Left lung (tissue), 14 donors: ENCODE measurements at places on chromosomes 1 and 21. TPM values are rescaled to one million over a fixed set of nuclear protein-coding genes. Genes with fewer than 3 reads are reported as not detected.

DNA sequence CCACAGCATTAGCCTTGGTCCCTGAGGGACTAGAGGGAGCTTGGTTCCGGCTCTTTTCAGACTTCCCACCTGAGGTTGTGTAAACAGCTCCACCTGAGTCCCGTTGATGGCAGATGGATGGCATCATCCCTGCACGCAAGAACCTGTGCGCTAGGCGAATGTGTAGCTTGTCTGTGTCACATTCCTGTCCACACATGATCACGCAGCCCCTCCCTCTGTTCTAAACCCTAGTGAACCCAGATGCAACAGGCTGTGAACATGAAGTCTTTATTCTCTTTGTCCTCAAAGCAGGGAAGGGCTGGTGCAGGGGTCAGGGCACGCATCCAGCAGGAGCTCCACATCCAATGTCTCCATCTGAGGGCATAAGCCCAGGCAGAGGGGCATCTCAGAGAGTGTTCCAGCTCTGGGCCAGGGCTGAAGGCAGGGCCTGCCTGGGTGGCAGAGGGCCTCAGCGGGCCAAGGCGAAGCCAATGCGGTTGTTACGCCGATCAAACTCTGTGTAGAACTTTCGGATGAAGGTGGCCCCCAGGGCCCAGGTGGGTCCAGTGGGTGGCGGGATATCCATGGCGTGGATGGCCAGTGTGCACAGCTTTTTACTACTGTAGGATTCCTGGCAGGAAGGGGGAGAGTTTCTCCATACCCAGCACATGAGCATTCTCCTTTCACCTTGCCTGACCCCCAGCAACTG is 2.9 kb upstream of the ETNK2 start:
- H3K4me3 ChIP-seq: no peak overlapping the region
- H3K27me3 ChIP-seq: peaks cover 41% of the 10 kb centered on the region
- DNase-seq: no peak
- no peaks in the 10 kb centered on the region for H3K36me3 ChIP-seq
- H3K4me1 ChIP-seq: peaks cover 14% of the 10 kb centered on the region

DNA sequence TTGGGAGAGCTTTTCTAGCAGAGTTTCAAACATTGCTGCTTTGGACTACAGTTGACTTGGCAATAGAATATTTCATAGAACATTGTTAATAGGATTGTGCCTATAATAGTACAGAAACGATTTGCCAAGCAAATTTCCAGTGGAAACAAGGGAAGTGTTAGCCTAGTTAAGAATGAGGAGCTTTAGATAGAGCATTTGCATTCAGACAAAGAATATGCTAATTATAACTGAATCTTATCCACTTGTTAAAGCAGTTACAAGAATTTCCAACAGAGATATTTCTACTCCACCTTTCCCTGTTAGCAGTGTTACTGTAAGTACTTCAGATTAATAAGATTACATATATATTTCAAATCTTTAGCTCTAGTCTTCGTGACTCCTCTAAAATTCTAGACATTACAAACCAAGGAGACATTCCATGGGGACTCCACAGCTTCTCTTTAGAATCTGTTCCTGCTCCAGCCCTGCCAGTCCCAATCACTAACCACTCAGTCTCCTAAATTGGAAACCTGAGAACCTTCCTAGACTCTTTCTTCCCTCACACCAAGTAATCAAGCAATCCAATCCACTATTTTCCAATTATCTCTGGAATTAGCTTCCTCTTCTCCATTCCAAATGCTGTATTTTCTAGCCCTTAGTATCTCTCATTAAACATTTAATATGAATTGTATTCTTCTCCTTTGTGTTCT is 141.8 kb upstream of the PBX1 start:
- H3K27me3 ChIP-seq: no peaks in the 10 kb centered on the region
- H3K4me3 ChIP-seq: no peak overlapping the region
- H3K36me3 ChIP-seq: no peaks in the 10 kb centered on the region
- H3K4me1 ChIP-seq: no peaks in the 10 kb centered on the region
- no peak overlapping the region for H3K27ac ChIP-seq

- peaks cover 97% of the 10 kb centered on the region for H3K36me3 ChIP-seq
- H3K27me3 ChIP-seq: no peaks in the 10 kb centered on the region
- H3K27ac ChIP-seq: no peak overlapping the region
- no peak for DNase-seq
- H3K4me3 ChIP-seq: no peak overlapping the region
Observed at GRCh38 chr1:7973086-7973485, 11.6 kb downstream of the PARK7 start.

- H3K4me3 ChIP-seq: peak overlapping the region; percentile 35
- peak overlapping the region; percentile 93 for H3K27ac ChIP-seq
- no peak for DNase-seq
- no peaks in the 10 kb centered on the region for H3K27me3 ChIP-seq
- H3K4me1 ChIP-seq: peaks cover 7% of the 10 kb centered on the region
- H3K36me3 ChIP-seq: no peaks in the 10 kb centered on the region
Observed at GRCh38 chr1:159009287-159009686, 420 bp upstream of the IFI16 start.

- H3K27ac ChIP-seq: no peak overlapping the region
- no peaks in the 10 kb centered on the region for H3K36me3 ChIP-seq
- DNase-seq: no peak
- no peak overlapping the region for H3K4me3 ChIP-seq
Observed at GRCh38 chr1:242185731-242186130, 186.8 kb upstream of the MAP1LC3C start.

GRCh38 chr1:52659851-52660596 is 27.1 kb downstream of the SHISAL2A start:
- no peaks in the 10 kb centered on the region for H3K27me3 ChIP-seq
- H3K4me3 ChIP-seq: no peak overlapping the region
- no peak for DNase-seq
- no peaks in the 10 kb centered on the region for H3K4me1 ChIP-seq

DNA sequence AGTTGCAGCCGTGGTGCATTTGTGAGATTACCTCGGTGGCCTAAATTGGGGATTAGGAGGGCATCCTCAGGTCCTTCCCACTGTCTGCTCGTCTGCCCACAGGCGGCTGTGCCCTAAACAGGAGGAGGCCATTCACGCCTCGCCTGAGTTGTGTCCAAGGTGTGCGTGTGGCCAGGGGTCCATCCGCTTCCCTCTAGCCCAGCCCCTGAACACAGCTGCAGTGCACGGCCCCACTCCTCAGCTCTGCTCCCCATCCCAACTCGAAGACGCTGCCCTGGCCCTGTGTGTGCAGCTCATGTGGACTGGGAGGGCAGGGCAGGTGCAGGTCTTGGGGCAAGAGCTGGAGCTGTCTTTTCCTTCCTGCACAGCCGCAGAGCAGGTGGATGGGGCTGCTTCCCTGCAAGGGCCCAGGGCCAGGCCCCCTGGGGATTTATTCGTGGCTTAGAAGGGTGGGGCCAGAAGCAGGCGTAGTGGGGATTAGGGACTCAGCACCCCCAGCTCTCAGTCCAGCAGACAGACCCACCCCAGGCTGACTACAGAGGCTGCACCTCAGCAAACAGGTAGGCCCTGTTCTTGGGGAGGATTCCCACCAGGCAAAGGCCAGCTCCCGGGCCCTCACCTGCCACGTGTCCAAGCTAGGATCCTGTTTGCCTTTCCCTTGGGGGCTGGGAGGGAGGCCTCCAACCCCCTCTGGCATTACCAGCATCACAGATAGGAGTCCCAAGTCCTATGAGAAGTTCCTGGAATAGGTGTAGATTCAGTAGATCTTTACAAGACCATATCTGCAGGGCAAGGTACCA is 4.3 kb downstream of the GUK1 start:
- H3K4me3 ChIP-seq: no peak overlapping the region
- peak overlapping the region; percentile 3 for H3K27ac ChIP-seq
- no peaks in the 10 kb centered on the region for H3K27me3 ChIP-seq
- H3K36me3 ChIP-seq: no peaks in the 10 kb centered on the region
- no peak for DNase-seq

GRCh38 chr1:32709476-32709875 is 6.9 kb upstream of the SYNC start:
- DNase-seq: no peak
- H3K4me1 ChIP-seq: peaks cover 17% of the 10 kb centered on the region
- no peak overlapping the region for H3K4me3 ChIP-seq
- H3K27ac ChIP-seq: no peak overlapping the region

DNA sequence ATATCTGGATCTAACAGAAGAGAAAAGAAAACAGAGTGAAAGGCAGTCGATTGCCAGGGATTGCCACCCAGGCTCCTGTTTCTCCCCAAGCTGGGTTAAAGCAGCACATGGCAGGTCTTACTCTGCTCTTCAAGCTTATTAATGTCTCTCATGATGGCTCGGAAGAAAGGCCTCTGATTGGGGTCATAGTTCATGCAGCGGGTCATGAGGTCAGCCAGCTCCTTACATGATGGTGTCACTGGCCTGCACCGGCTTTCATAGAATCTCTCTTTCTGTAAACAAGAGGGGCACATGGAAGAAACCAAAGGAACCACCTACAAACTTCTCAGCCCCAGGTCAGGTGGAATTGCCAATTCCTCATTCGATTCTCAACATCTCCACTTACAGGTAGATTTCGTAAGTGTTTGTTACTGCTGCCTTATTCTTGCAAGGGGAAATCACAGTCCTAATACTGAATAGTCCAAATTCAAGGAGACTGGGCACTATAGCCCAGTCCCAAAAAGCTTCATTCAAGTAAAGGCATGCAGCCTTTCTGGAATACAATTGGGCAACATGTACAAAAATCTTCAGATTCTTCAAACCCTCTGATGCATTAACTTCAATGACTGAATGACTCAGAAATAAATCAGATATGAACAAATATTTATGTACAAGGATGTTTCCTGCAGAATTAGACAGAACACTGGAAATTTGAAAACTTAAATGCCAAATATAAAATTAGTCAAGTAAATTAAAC is 96.6 kb downstream of the RAVER2 start:
- no peak overlapping the region for H3K4me3 ChIP-seq
- no peaks in the 10 kb centered on the region for H3K36me3 ChIP-seq
- H3K27me3 ChIP-seq: no peaks in the 10 kb centered on the region
- no peak for DNase-seq

DNA sequence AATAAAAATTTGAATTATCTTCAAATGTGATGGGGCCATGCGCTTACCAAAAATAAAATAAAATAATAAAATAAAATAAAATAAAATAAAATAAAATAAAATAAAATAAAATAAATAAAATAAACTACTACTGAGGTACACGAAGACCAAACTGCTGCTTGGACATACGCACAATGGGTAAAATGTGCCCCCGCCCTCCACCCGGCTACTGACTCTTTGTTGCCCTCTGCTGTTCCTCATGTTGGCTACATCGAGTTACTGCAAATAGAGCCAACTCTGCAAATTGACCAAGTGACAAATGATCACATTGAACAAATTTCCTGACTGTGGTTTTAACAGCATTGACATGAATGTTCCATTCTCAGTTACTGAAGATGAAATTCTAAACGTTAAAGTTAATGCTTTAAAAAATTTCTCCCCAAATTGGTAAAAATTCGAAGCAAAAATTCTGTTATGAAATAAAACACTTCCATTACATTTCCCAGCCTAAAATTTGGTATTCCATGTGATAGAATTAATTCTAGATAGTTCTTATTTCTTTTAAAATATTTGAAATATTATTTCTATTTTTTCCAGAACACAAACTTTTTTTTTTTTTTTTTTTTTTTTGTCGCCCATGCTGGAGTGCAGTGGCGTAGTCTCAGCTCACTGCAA is 18.8 kb upstream of the MAP1LC3C start:
- no peaks in the 10 kb centered on the region for H3K4me1 ChIP-seq
- peak; percentile 59 for DNase-seq
- no peaks in the 10 kb centered on the region for H3K27me3 ChIP-seq
- H3K4me3 ChIP-seq: no peak overlapping the region

- H3K27me3 ChIP-seq: no peaks in the 10 kb centered on the region
- DNase-seq: no peak
- H3K36me3 ChIP-seq: no peaks in the 10 kb centered on the region
- no peak overlapping the region for H3K27ac ChIP-seq
- no peaks in the 10 kb centered on the region for H3K4me1 ChIP-seq
- no peak overlapping the region for H3K4me3 ChIP-seq
Observed at GRCh38 chr1:43880604-43881003, 53.0 kb upstream of the ARTN start.

GRCh38 chr1:232016616-232017015 is 390.0 kb downstream of the DISC1 start:
- DNase-seq: no peak
- no peaks in the 10 kb centered on the region for H3K36me3 ChIP-seq
- H3K4me3 ChIP-seq: no peak overlapping the region
- no peaks in the 10 kb centered on the region for H3K27me3 ChIP-seq

GRCh38 chr1:22808676-22809483 is 98.2 kb downstream of the EPHB2 start:
- no peaks in the 10 kb centered on the region for H3K4me1 ChIP-seq
- no peak for DNase-seq
- no peaks in the 10 kb centered on the region for H3K27me3 ChIP-seq
- H3K36me3 ChIP-seq: no peaks in the 10 kb centered on the region
- no peak overlapping the region for H3K4me3 ChIP-seq

GRCh38 chr1:115426956-115427355 is 88.9 kb upstream of the NGF start:
- H3K27ac ChIP-seq: no peak overlapping the region
- H3K4me3 ChIP-seq: no peak overlapping the region
- H3K4me1 ChIP-seq: no peaks in the 10 kb centered on the region
- peaks cover 9% of the 10 kb centered on the region for H3K27me3 ChIP-seq

GRCh38 chr1:231424950-231425805 is 3.1 kb upstream of the EGLN1 start:
- DNase-seq: no peak
- H3K27ac ChIP-seq: no peak overlapping the region
- peaks cover 10% of the 10 kb centered on the region for H3K4me1 ChIP-seq
- H3K4me3 ChIP-seq: no peak overlapping the region
- no peaks in the 10 kb centered on the region for H3K27me3 ChIP-seq
- no peaks in the 10 kb centered on the region for H3K36me3 ChIP-seq

DNA sequence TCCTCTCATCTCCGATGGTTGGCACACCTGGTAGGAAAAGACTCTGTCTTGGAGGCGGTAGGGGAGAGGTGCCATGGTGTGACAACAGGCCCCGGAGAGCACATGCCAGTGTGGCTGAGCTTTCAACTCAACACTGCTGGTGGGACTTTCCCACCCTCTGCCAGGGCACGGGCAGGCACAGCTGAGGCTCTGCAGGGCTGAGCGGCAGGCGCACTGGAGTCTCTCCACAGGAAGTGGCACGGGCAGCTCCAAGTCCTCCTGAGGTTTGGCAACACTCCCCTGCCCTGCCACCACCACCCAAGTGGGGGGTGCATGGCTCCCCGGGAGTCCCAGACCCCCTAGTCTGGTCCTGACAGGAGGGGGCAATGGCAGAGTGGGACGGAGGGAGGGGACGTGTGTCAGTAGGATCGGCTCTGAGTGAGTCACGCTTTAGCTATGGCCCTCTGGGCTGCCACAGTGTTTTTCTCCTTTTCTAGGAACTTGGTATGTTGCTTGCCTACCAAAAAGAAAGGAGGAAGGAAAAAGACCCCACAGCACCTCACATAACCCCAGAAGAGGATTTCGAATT is 27.3 kb upstream of the EVA1B start:
- H3K27me3 ChIP-seq: no peaks in the 10 kb centered on the region
- peak; percentile 64 for DNase-seq
- no peak overlapping the region for H3K4me3 ChIP-seq
- peaks cover 22% of the 10 kb centered on the region for H3K4me1 ChIP-seq

- no peaks in the 10 kb centered on the region for H3K27me3 ChIP-seq
- no peak overlapping the region for H3K27ac ChIP-seq
- no peak for DNase-seq
- no peaks in the 10 kb centered on the region for H3K4me1 ChIP-seq
- H3K4me3 ChIP-seq: no peak overlapping the region
- no peaks in the 10 kb centered on the region for H3K36me3 ChIP-seq
Observed at GRCh38 chr1:211198880-211199279, 60.3 kb upstream of the RCOR3 start.

KRTAP19-1 gene
- total RNA-seq: not detected

SEC16B gene
- 3.3 TPM for total RNA-seq

OR2T35 gene
- total RNA-seq: not detected

CFAP107 gene
- total RNA-seq: not detected

MTARC1 gene
- 38.6 TPM for total RNA-seq
